ENCODE measurements at places on chromosomes 5 and 9. TPM values are rescaled to one million over a fixed set of nuclear protein-coding genes. Genes with fewer than 3 reads are reported as not detected.

DNA sequence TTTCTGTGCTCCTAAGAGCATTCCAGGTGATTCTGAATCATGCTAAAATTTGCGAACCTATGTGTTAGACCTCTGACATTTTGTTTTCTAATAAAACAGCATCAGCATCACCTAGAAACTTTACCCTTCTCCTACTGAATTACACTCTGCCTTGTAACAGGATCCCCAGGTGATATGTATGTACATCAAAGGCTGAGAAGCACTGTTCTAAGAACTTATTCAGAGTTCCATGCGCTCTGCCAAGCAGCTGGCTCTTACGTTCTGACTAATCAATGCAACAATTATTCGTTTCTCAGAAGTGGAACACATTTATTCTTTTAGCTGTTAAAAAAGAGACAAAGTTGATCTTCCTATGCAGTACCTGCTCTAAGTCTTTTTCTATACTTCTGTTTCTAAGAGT is 228.6 kb downstream of the SLF1 start:
- no peak for DNase-seq

DNA sequence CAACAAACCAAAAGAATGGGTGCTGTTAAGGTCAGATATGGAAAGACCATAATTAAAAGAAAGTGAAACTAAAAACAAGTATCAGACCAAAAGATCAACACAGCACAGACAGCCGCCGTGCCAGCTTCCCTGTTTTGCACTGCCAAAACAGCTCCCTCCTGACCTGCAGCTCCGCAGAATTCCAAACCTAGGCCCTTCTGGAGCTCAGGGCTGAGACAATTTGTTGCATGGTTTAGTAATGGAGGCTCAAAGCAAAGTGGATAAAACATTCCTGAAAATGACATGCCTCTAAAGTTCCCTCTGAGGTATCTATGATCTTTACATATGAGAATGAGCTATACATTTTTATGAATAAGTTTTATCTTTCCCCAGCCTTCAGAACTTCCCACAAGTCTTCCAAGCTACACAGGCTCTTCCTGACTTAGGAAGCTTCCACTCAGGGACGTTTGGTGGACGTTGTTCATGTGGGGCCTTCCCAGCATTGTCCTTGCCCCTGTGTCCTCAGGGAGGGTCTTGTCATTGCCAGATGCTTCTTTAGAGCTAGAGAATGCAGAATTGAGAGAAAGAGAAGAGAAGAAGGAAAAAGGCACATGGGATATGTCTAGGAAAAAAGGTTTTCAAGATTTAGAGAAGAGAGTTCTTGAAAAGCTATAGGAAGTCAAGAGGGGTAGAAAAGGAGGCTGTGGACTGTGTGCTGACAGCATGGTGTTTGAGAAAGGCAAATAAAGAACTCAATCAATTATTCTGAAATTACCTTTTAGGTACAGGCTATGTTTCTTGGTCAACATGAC is 28.4 kb upstream of the SSBP2 start:
- peak; percentile 58 for DNase-seq

DNA sequence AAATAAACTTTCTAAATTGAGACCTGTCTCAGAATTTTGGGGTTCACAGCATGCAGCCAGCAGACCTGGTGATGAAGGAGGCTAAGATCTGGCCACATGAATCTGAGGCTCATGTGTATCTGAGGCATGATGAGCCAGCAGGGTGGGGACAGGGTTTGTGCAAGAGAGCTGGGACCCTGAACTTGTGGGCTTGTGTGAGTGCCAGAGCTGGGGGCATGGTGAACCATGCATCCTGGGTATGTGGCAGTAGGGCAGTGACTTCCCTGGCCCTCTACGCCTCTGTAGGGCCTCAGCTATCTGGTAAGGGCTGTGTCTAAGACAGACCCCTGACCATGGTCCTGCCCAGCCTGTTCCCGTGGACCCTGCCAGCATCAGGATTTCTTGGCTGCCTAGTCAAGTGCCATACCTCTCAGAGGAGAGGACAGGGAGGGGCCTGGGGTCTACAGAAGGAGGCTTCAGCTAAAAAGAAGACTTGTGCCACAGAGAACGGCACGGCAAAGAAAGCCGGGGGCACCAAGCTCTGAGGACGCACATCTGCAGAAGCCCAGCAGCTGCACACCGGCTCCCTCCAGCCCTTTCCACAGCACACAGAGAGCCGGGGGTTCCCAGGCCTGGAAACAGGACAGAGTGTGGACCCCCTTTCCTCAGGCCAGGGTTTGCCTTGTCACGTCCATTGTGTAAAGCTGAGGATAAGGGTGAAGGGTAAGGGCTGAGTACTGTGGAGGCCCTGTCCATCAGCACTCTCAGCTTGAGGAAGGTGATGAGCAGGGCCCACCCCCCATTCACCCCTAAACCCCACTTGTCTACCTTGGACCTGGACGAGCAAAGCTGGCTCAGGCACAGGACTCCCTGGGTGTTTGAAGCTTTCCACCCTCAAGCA is 130.1 kb downstream of the MRPL36 start:
- DNase-seq, result no peak

GRCh38 chr5:151146061-151146460 is 11.5 kb downstream of the ANXA6 start:
- DNase-seq, result peak; percentile 18

GRCh38 chr9:106962615-106963363 is 99.8 kb downstream of the ZNF462 start:
- peak; percentile 97 for DNase-seq

GRCh38 chr9:132214027-132214622 is 52.3 kb downstream of the NTNG2 start:
- DNase-seq, result no peak

DNA sequence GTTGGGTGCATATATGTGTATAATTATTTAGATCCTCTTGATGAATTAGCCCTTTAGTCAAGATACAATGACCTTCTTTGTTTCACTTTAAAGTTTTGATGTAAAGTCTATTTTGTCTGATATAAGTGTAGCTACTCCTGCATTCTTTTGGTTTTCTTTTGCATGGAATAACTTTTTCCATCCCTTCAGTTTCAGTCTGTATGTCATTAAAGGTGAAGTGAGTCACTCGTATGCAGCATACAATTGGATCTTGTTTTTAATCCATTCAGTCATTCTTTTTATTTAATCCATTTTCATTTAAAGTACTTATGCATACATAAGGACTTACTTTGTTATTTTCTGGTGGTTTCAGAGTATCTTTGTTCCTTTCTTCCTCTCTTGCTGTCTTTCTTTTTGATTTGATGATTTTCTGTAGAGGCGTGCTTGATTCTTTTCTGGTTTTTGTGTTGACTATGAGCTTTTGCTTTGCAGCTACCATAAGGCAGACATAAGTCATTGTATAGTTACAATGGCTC is 36.3 kb upstream of the FAM120A start:
- DNase-seq, result no peak

- DNase-seq, result no peak
These were observed 779 bp upstream of the VCAN start for GRCh38 chr5:83470526-83471404.

- DNase-seq, result no peak
These were observed 47.5 kb upstream of the NRARP start for GRCh38 chr9:137349471-137350033.

Gene FAM151B
- 1.9 TPM for total RNA-seq

Gene PCDHGA11
- 4.0 TPM for total RNA-seq

All from dermis microvascular lymphatic vessel endothelial cell (primary cell).